ENCODE measurements at places on chromosomes 6 and 20.
A peak's percentile ranks its signal among the peaks of the same experiment; 100 is the strongest.

GRCh38 chr20:2986466-2986865 is 57.0 kb upstream of the GNRH2 start:
- no peak for DNase-seq

GRCh38 chr20:35772563-35773058 is 796 bp downstream of the PHF20 start:
- DNase-seq, result no peak

DNA sequence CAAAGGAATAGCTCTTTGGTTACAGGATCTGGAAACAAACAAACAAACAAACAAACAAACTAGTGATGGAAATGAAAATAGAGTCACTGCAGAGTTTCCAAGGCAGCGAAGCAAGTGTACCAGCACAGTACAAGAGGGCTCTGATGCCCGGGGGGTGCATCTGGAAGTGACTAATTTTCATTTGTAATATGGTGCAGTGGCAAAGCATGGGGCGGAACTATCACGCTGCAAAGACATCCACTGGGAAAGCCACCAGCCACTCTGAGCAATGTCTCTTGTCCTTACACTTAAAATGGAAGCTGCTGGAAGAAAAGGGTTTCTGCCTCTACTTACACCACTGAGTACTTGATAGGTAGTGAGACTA is 44.4 kb upstream of the NEDD9 start:
- no peak for DNase-seq

- peak; percentile 17 for DNase-seq
These were observed 69.1 kb downstream of the SLC35F1 start for GRCh38 chr6:117976030-117976651.

GRCh38 chr6:13404228-13404891 is 76.0 kb upstream of the TBC1D7 start:
- DNase-seq, result no peak

DNA sequence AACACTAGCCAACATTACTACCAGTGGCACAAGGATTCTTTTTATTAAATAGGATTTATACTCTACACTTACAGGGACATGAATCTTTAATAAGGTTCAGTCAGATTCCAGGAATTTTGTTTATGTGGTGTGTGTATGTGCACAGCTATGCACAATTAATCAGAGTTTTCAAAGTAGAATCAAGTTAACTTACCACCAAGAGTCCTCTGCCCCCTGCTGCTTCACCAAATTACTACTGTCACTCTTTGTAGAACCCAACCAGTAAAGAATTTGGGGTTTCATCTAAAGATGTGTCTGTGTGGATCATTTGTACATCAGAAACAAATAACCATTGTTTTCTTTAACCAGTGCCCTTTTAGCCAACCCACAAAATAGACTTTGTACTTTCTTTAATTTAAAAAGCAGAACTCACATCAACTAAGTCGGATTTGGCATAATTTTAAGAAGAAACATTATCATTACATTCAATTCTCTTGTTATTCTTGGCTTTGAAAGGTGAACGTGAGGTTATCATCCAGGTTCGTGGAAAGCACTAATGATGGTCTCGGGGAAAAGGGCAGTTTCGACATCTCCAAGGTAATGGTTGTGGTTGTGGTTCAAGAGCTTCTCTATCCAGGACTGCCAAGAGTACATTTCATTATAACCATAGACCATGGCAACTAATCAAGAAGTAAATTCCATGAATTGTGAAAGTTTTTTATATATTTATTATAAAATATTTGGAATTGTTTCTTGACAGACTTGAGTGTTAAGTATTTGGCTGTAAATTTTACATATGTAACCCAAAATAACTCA is 514.3 kb upstream of the ID4 start:
- DNase-seq, result no peak

- no peak for DNase-seq
These were observed 1.9 kb upstream of the C20orf204 start for GRCh38 chr20:64033981-64034493.

DNA sequence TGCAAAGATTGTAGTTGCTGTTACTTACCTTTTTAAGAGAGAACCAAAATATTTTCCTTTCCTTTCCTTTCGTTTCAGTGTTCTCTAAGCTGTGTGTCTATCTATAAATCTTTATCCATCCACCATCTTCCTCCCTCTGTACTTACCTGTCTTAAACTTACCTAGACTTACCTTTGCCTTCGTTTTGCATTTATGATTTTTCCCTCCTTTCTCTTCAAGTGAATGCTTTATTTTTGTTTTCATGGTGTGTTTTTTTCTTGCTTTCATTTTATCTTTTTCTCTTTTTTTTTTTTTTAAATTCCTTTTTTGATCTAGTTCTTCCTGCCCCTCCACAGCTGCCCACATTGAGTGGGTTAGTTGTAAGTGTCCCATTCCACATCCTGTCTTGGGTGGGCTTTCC is 26.2 kb downstream of the ARID1B start:
- DNase-seq, result no peak

DNA sequence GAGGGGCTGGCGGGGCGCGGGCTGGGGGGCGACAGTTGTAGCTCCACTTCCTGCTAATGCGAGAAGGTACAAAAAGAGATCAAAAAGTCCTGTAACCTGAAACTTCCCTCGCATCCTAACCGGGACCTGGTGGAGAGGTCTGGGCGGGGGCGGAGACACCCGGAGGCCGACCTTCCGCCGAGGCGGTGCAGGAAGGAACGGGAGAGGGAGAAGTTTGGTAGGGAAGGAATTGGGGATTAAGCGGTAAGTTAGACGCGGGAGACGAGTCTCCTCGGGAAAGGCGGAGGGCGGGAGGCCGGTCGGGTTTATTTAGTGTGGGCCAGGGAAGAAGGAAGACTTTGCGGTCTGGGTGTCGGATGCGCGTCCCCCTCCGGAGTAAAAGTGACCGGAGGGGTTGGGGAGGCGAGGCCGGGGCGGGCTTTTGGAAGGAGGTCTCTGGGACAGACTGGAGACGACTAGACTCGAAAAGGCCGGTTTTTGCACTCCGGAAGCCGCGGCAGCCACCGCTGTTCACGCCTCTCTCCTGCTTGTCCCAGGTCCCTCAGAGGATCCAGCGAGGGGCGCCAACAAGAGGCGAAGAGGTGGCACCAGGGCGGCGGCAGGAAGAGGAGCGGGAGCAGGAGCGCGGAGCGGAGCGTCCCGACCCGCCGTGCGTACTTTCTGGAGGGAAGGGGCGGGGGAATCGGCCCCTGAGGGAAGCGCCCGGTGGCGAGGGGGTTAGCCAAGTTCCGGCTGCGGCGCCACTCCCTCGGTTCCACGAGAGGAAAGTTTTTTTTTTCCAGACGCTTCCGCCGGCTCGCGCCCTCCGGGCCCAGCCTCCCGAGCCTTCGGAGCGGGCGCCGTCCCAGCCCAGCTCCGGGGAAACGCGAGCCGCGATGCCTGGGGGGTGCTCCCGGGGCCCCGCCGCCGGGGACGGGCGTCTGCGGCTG is 734 bp downstream of the TPBG start:
- DNase-seq, result no peak

DNA sequence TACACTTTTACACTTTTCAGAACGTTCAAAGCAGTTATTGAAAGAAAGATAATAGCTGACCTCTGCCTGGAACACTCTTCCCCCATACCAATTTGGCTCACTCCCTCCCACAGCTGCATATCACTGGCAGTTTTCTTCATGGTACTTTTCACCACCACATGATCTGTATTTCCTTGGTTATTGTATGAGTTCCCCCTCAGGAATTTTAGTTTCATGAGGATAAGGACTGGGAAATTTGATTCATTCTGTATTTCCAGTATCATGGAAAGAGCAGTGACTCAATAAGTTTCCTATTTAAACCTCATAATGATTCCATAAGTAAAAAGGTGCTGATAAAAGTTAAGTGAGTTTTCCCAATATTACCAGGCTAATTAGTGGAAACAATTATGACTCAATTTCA is 16.0 kb downstream of the HTR1B start:
- no peak for DNase-seq

GRCh38 chr20:62665826-62666735 is 23.8 kb downstream of the SLCO4A1 start:
- no peak for DNase-seq

DNA sequence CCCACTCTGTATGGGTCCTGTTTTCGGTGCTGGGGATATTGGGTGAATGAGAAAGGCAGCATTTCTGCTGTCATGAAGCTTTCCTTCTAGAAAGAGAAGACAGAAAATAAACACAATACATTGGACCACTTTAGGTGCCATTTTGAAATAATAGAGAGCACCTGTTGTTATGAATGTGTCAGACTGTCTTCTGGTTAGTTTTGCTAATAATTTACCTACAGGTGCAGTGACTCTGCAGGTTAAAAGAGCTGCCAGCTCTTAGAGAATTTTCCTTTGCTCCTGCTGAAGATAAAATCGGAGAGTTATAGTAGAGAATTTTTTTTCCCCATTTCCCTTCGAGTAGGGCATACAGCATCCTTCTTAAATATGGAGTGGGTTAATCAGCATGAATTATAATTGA is 21.9 kb upstream of the GCLC start:
- DNase-seq, result no peak

DNA sequence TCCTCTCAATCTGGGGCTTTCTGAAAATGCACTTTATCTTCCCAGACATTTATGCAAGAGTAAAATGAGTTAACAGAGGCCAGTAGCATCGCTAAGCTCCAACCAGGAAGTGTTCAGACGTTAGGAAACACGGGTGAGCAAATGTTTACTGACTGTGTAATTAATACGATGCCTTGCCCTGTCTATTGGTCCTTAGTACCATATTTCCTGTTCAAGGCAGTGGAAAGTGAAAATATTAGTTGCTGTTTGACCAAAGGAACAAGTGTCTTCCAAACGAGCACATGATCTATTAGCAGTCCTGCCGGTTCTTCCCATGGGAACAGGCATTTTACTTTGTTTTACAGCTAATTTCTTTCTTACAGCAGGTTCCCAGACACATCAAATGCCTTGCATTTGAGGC is 311.1 kb upstream of the JAG1 start:
- DNase-seq, result no peak
